ENCODE measurements at places on chromosomes 1 and 21. TPM values are rescaled to one million over a fixed set of nuclear protein-coding genes. Genes with fewer than 3 reads are reported as not detected.

The CTTNBP2NL gene
- 24.4 TPM for total RNA-seq

The CA14 gene
- total RNA-seq = not detected

GRCh38 chr1:167328816-167329483 is 108.3 kb downstream of the POU2F1 start:
- no peak for DNase-seq

DNA sequence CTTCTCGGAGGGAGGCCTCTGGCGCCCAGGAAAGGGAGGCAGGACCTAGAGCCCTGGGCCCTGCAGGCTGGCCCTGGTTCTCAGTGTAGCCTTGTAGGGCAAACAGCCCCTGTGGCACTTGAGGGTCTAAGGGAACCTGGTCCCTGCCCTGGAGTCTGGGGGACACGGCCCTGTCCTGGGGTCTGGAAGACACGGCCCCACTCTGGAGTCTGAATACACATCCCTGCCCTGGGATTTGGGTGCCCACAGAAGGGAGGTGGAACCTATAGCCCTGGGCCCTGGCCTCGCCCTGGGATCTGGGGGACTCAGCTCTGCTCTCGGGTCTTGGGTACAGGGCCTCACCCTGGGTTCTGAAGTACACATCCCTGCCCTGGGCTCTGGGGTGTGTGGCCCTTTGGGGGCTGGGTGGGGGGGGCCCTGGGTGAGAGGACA is 97.9 kb downstream of the OBSCN start:
- no peak for DNase-seq

The SH3BGR gene
- 6.2 TPM for total RNA-seq

The HOOK1 gene
- total RNA-seq = not detected

DNA sequence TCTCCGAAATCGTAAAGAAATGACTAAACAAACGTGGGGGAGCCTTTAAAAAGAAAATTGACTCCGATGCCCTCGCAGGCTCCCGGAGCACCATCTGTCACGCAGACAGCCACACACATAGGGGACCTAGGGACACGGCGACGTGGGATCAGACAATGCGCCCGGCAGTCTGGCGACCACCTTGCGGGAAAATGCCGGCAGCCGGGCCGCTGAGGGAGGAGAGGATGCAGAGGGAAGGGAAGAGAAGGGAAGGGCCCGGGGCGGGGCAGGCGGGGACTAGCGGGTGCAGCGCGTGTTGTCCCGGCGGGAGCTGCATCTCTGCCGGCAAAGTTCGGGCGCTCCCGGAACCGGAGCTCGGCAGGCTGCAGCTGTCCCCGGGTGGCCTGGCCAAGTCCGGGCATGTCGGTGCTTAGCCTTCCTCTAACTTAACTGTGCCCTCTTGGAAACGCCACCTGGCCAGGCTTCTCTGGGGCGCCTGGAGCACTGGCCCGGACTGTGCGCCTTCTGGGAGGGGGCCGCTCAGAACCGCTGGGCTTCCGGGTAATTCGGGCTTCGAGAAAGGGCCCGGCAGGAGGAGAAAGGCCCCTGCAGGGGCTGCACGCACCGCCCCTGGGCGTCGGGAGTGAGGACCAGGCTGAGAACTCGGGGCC is 1.8 kb downstream of the NHLH2 start:
- no peak for DNase-seq

The IL10RB gene
- total RNA-seq = 31.0 TPM

- DNase-seq = no peak
These were observed 30.4 kb upstream of the DISP3 start for GRCh38 chr1:11448373-11449099.

The SPRR2F gene
- not detected for total RNA-seq

DNA sequence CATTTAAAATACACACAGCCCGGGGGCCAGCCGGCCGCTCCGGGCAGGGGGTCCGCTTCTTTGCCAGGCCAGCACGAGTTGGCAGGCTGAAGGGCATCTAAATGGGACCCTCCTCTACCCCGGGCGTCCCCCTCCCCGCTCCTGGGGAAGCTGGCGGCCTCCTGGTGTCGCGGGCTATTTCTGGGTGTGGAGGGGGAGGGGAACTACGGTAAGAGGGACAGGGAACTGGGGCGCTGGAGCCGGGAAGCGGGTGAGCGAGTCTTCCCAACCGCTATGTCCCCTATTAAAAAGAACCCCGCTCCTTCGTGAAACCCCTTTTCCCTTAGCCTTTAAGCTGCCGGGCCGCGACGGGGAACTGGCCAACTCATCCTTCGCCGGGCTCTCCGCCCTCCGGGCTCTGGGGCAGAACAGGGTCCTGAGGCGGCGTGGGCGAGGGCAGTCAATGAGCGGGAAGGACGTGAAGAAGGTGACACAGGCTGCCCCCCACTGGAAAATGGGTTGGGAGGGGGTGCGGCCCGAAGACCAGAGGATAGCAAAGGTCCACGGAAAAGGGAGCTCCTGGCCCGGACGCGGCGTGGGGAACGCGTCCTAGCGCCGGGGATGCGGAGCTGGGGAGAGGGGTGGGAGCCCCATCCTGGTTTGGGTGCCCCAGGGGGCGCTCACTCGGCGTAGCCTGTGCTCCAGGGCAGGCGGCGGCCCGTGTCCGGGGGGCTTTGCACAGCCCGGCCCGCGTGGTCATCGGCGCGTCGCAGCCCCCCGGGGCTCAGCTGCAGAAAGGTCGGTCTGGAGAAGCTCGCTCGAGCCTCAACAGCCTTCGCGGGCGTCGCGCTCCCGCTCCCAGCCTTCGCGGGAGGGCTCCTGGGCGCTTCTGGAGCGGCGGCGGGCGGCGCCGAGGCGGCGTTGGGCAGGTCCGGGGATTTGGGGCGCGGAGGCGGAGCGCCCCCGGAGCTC is 544 bp downstream of the PPM1J start:
- no peak for DNase-seq

DNA sequence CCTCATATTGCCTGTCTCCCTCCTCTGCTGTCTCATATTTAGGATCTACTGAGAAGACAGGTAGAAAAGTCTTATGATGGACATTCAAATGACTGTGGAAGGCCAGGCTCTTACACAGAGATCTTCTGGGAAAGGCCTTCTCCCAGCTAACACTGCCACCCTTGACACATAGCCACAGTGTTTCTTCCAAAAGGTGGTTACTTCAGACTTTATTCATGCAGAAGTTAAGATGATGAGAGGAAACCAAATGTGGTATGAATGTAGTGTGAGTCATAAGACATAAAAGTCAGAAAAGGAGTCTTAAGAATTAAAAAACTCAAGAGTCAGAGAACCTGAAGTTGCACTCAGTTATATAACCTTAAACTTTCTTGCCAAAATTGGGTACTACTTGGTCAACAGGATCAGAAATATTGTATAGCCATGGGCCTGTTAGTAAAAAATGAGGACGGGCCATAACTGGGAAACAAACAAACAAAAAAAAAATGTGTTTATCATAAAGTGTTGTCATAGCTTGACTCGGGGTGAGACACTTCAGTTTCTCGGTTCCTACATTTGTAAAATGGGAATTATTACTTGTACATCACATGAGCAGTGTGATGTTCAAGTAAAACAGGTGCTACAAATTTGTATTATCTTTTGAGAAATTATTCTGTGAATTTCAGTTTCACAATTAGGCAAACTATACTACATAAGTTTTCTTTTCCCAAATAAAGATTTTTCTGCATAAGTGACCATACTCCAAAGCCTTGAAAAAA is 1.2 kb upstream of the DENND1B start:
- DNase-seq = peak; percentile 79

The MROH9 gene
- 0.27 TPM for total RNA-seq

DNA sequence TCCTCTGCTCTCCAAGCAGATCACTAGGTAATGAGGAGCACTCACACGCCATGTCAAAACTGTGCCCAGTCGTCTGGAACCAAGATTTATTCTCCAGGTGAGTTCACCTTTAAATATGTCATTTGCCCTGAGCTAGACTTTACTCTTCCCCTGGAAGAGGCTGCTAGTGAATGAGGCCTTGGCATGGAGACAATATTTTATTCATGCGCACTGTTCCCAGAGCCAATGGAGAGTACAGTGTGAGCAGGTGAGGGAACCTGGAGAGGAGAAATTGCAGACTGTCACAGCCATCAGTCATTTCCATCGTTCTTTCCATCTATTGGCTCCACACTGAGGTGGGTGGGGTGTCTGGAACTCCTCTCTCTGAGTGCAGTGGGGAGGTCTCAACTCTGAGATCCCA is 333.6 kb downstream of the KCNH1 start:
- DNase-seq = no peak

The GJA4 gene
- total RNA-seq = not detected

DNA sequence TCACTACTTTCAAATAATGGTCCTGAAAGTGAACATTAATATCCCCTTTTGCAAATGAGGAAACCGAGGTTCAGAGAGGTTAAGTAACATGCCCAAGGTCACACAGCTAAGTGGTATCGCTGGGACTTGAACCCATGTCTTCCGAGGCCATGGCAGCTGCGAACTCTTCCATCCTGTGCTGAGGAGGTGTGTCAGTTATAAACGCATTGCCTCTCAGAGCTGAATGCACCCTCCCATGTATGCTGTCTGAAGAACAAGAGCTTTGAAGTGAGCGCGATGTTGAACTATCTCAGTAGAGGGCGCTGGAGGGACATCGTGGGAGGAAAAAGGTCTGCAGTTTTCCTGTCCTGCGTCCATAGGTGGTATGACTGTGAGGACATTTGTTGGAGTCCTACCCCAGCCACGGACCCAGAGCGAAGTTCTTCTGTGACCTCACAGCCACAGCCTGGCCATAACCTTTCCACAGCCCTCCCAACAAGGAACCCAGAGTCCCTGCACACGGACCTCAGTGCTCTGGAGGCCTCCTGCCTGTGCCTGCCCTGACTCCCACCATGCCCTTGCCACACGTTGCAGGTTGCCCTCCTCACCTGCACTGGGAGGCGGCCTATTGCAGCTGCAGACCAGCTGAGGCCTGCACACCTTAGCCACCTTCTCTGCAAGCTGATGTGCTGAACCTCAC is 7.5 kb downstream of the MYOC start:
- peak; percentile 89 for DNase-seq

DNA sequence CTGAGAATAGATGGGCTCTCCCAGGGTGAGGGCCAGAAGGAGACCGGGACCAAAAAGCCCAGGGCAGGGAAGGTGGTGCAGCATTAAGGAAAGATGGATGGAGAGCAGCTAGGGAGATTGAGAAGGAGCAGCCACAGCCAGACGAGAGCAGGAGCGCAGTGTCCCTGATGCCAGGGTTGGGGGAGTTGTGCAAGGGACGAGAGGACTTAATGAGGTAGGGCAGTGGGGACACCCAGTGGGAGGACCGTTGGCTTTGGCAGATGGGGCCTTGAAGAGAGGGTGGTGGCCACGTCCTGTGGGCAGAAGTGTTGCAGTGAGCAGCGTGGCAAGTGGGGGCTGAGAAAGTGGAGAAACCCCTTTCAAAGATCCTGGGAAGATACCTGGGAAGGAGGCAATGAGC is 38.0 kb upstream of the KDM4A start:
- no peak for DNase-seq

DNA sequence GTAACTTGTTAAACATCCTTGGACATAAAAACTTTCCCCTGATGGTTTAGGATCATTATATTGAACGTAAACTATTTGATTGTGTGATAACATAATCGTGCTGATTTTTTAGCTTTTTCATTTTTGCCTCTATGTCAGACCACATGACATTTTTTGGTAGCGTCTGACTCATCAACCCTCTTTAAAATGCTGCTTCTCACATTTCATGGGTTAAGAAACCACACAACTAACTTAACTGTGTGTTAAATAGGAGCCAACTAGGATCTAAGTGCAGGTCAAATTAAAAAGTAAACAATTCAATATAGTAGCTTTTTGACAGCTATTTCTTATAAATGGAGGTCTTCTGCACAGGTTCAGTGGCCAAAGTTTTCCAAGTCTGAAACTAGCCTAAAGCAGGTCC is 9.8 kb downstream of the BTG3 start:
- peak; percentile 31 for DNase-seq

The TSTD1 gene
- total RNA-seq = not detected

The CACNA1S gene
- total RNA-seq = not detected

The SPATC1L gene
- 6.1 TPM for total RNA-seq

- peak; percentile 63 for DNase-seq
These were observed 109.8 kb upstream of the IVNS1ABP start for GRCh38 chr1:185426848-185427247.

The EPB41 gene
- 31.8 TPM for total RNA-seq

DNA sequence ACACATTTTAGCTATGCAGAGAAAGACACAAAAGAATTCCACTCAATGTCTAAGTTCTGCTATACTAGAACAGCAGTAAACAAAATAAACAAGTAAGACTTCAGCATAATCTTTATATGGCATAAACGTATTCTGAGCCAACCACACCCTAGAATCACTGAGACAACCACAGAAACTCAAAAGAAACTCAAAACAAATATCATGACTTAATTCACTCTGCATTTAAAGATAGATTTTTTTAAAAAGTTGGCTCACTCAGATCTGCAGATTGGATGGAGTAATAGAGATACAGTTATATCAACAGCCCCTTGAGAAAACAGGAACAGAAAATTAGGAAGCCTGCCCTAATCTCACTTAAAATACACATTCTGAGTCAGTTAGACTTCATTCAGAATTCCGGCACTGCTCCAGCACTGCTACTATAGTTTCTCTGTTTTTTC is 95.0 kb downstream of the COL24A1 start:
- DNase-seq = peak; percentile 47

The LCK gene
- total RNA-seq = not detected

DNA sequence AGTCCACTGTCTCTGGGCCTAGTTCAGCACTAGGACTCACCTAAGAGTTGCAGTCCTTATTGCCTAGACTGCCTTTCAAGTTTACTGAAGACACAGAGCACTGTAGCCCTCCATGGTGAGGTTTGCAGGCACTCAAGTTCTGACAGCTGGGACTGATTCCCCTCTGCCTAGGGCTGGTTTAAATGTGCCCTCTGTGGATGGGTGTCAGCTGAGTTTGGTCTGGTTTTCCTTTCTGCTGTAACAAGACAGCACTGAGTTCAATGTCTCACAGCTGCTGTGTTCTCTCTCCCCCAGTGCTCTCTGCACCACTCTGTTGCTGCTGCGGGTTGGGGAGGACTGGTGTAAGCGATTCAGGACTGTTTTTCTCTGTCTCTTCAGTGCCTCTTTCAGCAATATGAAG is 75.2 kb upstream of the C1orf21 start:
- DNase-seq = no peak

The RPL5 gene
- 1,772 TPM for total RNA-seq

The GABRD gene
- total RNA-seq = not detected

The FNDC5 gene
- 0.99 TPM for total RNA-seq

The PDZK1 gene
- total RNA-seq = not detected

The MSH4 gene
- total RNA-seq = 0.16 TPM

DNA sequence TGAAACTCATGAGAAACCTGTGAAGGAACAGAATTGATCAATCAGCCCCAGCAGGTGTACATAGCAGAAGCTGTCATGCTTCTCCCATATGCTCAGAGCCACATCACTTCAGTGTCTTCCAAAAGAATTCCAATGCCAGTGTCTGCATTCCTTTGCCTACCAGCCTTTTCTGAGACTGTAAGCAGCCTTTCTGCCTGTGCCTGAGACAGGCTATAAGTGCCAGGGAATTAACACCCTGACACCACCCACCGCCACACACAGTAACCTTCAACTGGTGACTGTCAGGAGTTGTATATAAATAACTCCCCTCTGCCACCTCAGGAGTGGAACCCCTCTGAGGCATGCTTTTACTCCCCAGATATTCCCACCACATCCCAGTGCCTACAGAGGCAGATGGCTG is 38.1 kb upstream of the SLAMF9 start:
- no peak for DNase-seq

The TRIM46 gene
- total RNA-seq = 5.2 TPM

Measured in fibroblast of the aortic adventitia (primary cell).